ENCODE measurements at places on chromosomes 3 and 15.

GRCh38 chr15:28114721-28115622 lies 15.9 kb upstream of the OCA2 start:
- DNase-seq, result no peak

GRCh38 chr3:105228696-105229095 lies 138.0 kb upstream of the ALCAM start:
- no peak for DNase-seq

DNA sequence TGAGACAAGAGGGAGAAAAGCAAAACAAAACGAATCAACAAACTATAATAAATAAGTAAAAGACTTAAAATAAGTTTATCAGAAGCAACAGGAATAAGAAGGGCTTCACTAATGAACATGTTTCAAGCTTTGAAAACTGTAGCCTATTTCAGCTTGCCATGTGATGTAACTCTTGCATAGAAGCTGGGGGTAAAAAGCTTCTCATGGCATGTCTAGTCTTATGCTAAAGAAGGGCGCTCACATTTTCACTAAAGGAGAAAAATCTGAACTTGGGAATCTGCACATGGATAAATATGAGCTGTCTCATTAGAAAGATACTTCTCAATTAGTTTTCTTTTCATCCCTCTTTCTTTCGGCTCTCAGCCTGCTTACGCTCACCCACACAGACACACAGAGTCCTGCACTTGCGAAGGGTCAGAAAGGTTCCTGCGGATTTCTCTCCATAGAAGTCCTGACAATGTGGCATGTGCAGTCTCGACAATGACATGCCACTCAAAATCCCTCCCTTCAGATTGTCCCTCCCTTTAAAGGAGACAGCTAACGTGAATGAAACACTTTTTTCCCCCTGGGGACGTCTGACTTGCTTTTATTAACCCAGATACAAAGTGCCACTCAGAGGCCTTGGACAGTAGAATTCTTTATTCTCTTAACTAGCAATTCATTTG lies 568.9 kb upstream of the NR2F2 start:
- no peak for DNase-seq

DNA sequence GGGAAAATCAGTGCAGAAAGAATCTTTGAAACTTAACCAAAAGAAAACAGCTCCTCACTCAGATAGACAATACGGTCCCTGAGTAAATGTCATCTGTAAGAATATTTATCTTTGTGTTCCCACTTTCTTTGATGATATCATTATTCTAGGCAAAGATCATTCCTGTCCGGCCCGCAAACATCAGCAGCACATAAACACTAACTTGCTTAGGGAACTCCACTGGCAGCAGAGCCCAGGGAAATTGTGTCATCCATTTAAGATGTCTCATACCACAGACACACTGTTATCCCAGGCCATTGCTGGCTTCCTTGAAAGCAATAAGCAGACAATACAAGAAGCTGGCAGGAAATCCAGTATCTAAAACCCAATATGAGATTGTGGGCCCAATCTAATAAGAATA lies 20.1 kb upstream of the CD96 start:
- DNase-seq, result no peak

DNA sequence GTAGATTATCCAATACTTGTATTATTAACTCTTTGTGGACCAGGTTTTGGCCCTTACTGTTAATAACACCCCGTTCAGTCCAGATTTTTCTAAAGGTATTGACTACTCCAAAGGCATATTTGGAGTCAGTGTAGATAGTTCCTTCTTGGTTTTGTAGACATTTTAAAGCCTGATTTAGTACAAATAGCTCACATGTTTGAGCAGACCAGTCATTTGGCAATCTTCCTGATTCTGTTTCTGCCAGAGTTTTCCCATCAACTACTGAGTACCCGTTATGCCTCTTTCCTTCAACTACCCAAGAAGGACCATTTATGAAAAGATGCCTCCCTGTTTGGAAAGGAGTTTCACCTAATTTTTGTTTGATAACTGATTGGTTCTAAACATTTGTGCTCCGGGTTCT lies 82.0 kb downstream of the CHCHD4 start:
- DNase-seq, result no peak

DNA sequence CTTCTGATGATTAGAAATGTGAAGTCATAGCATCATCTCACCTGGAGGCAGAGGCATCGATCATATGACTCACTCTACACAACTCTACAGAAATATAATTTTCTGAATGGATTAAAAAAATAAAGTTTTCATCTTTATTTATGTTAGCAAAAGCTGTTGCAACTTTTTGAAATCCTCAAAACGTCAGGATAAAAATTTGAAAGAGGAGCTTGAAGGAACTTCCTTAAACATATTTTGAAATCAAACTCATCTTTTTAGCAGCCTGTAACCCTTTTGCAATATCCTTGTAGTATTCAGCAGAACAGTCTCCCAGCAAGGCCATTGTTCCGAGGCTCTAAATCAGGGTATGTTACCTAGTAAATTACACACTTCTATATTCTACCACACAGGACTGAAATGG lies 985.4 kb downstream of the PLOD2 start:
- DNase-seq, result no peak

DNA sequence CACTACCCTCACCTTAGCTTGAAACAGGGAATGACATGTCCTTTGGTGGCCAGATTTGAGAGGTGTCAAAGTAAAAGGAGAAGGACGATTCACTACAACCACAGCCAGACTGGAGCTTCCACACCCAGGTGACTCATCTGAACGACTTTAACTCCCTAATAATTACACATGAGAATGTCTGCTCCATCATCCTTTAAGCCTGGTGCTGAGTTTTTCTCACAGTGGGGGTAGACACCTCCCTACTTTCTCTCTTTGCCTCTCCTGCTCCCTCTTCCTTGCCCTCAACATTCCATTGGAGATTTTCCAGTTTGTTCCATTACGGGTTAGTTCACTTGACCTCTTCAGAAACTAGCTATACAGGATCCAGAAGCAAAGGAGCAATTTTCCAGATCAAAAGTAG lies 154.3 kb upstream of the BHLHE40 start:
- peak; percentile 7 for DNase-seq

- DNase-seq, result no peak
These were observed 89.2 kb upstream of the SPATA12 start for GRCh38 chr3:56971261-56971660.

DNA sequence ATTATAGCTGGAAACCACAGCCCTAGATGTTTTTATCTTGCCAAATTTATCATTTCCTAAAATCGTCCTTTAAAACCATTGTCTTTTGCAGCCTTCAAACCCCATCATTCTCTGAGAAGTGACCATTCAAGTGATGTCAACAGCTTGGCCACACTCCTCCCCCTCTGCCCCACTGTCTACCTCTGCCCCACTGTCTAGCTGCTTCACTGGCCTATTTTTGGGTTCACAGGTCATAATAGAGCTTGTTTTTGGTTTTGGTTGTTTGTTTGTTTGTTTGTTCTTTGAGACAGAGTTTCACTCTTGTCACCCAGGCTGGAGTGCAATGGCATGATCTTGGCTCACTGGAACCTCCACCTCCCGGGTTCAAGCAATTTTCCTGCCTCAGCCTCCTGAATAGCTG lies 93.2 kb upstream of the IL12A start:
- no peak for DNase-seq

DNA sequence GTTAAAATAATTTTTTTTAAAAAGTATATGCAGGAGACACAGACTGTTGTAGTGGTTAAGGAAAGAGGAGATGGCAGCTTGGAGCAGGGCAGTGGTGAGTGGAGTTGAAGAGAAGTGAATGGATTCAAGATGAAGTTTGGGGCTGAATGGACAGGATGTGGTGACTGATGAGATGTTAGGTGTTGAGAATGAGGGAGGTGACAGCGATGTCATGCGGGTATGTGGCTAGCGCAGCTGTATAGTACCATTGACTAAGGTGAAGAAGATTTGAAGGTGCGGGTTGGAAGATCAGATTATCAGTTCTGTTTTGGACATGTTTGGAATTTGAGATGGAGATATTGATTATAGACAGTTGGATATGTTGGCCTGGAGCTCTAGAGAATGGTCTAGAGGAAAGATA lies 20.1 kb downstream of the FBXO22 start:
- DNase-seq, result no peak

DNA sequence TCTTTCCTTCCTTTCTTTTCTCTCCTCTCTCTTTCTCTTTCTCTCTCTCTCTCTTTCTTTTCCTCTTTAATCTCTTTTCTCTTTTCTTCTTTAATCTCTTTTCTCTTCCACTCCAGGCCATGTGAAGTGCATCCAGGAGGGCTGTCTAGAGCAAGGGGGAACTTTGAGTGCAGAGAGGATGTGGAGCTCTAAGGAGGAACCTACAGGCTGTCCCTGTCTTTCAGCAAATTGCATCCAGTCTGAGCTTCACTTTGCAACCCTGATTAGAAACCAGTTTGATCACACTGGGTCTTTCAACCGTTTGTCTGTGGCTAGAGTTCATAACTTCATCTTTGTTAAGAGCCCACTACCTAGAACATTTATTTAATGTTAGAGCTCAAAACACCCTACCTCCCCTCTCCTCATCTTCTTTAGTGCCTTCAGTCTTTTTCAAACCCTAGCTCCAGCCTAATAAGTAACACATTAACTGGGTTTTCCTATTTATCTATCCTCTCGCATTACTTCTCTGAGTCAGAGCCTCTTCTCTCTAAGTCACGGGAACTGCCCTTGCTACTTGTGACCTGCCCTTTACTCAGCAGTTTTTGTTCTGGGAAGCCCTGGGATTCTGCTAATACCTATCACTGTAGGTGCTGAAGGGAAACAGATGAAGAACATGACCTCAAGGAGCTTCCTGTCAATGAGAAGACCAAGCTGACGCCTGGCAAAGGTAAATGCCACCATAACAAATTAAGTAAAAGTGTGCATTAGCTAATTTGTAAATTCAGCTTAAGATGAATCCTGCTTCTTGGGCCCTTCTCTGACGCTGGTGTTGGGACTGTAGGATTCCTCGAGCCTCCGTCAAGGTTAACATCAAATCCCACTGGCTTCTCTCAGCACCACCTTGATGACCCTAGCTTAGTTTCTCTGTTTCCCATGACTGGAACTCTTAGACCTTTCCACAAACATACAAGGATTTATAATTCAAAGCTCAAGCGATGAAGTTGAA lies at the start of gene GCNT3:
Gene GCNT3, plus strand, starts transcription at position 508 of the 985 bp plus-strand sequence. CDS start 6,456 bp downstream, outside the sequence.
- DNase-seq, result no peak

GRCh38 chr3:140204271-140204984 lies 269.4 kb downstream of the CLSTN2 start:
- DNase-seq, result no peak

- DNase-seq, result no peak
These were observed 643.1 kb downstream of the ZPLD1 start for GRCh38 chr3:103077910-103078309.

DNA sequence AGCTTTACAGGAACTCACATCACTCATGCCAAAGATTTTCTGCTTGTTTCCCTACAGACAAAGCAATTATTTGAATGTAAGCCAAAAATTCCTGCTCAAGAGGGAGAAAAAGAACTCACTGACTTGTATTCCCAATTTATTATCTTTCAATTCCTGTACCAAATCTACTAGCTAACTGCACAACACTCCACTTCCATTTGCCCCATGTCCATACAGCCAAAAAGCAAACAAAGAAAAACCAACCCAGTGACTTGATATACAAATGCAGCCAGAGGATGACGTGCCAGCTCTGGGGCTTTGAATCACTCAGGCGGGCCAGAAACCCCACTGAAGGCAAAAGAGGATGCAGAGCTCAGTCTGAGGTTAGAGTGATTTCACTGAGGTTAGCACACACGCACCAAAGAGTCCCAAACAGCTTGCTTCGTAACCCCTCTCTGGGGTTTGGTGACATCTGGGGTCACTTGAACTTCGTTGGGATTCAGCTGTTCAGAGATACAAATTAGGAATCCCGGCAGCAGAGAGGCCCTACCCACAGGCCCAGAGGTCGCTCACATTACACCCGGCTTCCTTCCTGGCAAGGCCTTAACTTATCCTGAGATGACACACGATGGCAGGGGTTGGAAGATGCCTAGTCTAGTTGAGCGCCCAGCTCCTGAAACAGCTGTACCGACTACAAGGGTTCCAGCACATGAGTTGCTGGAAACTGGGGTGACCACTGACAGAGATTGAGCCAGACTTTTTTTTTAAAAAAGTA lies 1.6 kb downstream of the RFTN1 start:
- DNase-seq, result peak; percentile 49
